T-cell (primary cell): ENCODE measurements at places on chromosomes 7 and 10.

GRCh38 chr10:13567030-13567429, 19.7 kb upstream of the PRPF18 start:
- no peak for DNase-seq

GRCh38 chr10:23202779-23203178, 10.7 kb downstream of the PTF1A start:
- DNase-seq: no peak

GRCh38 chr10:80464557-80465450, 10.7 kb downstream of the TSPAN14 start:
- no peak for DNase-seq

GRCh38 chr7:4882169-4883032, 1.1 kb downstream of the RADIL start:
- no peak for DNase-seq

DNA sequence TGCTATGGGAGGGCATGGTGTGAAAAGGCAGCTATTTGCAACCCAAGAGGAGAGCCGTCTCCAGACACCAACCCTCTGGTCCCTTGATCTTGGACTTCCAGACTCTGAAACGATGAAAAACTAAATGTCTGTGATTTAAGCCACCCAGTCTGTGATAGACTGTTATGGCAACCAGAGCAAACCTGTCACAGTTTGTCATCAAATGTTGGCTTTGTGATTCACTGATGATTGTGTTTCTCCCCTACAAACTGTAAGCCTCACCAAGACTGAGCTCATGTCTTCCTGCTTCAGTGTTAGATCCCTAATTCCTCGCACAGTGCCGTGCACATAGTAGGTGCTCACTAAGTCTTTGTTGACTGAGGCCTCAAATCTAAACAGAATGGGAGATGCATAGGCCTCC, 224.6 kb upstream of the PITRM1 start:
- DNase-seq: no peak

DNA sequence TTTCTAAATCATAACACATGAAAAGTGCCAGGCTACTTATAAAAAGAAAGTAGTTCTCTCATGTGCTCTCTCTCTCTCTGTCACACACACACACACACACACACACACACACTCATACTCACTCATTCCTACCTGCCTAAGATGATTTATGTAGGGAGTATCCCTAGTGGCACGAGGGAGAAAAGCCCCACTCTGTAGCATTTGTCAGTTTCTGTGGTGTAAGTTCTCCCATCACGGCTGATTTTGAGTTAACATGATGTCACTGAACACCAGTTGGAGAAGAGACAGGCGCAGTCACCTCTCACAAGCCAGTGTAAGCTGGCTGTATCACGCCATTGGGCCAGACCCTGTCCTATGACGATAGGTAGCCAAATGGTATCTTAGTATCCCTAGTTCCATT, 395.4 kb downstream of the SFMBT2 start:
- DNase-seq: no peak
